Naive thymus-derived CD4-positive, alpha-beta T cell (primary cell): ENCODE measurements at places on chromosomes 1 and 21.

GRCh38 chr1:203066965-203067364, 18.8 kb downstream of the MYOG start:
- DNase-seq = no peak

DNA sequence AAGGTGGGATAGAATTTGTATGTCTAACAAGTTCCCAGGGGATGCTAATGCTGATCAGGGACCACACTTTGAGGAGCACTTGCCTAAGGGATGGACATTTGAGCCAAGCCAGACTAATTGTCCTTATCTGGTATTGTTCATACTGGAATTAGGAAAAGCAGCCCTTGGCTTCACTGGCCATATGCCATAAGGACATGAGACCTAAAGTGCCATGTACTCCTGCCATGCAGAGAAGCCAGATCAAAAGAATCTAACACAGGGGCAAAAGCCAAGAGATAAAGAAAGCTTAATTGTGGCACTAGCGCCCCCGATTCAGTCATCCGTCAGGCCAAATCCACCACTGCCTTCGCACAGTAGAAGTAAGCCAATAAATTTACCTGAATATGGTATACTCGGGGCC, 45.7 kb downstream of the RNF11 start:
- no peak for DNase-seq

GRCh38 chr1:31586376-31587327, 10.3 kb downstream of the TINAGL1 start:
- no peak for DNase-seq

- DNase-seq = no peak
These were observed 3.9 kb downstream of the PLA2G2D start for GRCh38 chr1:20115479-20115878.

DNA sequence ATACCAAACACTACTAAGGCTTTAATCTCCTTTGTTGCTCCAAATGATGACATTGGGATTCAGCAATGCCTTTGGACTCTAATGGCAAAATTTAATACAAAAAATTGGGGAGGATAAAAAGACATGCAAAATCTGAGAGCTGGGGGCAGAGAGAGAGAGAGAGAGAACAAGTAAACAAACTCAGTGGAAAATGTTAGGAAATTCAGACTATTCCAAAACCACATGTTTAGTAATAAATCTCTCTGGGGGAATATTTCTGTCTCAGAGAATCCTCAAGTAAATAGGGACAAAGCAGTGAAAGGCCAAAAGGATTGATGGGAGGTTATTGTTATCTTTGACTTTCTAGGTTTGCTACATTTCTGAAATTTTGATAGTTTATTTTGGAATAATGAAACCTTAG, 65.7 kb downstream of the PLA2G4A start:
- DNase-seq = no peak

GRCh38 chr1:63915121-63915520, 141.3 kb downstream of the ROR1 start:
- no peak for DNase-seq

GRCh38 chr1:7478142-7478790, 292.8 kb upstream of the VAMP3 start:
- DNase-seq = no peak

- DNase-seq = no peak
These were observed 57.2 kb downstream of the ST3GAL3 start for GRCh38 chr1:43764581-43764980.

DNA sequence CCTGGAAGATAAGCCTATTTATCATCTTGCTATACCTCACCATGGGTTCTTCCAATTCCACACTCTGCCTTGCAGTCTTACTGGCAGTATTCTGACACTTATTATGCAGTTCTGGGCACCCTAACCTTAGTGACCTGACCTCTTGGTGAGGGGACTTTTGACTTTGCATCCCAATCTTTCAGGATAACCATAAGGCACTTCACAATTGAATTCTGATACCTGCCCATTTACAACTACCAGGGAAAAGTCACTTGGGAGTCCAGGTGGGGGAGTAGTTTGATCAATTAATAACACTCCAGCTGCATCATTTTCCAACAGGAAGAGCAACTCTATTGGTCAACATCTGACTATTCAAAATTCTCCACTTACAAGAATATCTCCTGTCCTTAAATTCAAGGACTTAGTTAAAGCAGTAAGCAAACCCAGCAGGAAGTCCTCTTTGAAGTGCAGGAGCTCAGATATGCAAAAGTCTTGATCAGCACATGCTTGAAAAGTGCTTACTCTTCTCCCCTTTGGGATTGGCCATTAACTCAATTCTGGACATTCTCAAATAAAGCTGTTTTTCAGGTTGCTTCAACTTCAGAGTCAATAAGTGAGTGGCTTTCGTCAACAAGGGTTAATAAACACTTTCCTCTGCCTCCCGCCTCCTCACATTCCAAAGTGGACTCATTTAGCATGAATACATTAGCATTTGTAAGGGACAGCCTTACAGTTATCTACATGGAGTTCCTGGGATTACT, 177.4 kb upstream of the NRIP1 start:
- no peak for DNase-seq

GRCh38 chr1:15014516-15014915, 139.0 kb upstream of the TMEM51 start:
- DNase-seq = no peak

GRCh38 chr1:180921386-180921785, 8.7 kb downstream of the KIAA1614 start:
- no peak for DNase-seq

- DNase-seq = no peak
These were observed 13.0 kb upstream of the BATF3 start for GRCh38 chr1:212712451-212713303.

DNA sequence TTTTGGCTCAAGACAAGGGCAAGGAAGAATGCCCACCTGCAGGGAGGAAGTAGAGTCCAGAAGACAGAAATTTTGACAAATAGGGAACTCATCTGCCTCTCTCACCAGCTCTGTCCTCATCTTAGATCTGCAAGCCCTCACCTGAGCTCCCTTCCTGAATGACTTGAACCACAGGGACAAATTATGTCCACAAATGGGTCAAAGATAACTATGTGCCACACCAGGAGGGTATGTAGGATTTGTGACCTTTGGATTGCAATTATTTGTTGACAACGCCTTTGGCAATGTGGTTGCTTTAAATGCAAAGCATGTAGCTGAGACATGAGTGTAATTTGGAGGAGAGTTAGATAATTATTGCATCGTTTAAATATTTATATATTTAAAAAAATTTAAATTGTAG, 79.5 kb downstream of the GRIK1 start:
- no peak for DNase-seq

DNA sequence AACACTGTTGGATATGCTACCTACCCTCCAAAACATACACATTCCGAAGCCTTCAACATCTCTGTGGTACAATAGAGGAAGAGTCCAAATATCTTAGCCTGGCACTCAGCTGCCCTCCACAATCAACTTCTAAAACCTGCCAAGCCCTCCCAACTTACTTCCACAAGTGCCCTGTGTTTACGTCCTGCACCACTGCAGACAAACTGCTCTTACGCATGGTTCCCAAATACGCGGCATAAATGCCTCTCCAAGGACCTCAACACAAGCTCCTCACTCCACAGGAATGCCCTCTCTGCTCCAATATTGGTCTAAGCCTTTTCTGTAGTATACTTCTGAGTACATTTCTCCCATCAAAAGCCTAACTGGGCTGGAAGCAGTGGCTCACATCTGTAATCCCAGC, 6.8 kb downstream of the AK2 start:
- DNase-seq = no peak

DNA sequence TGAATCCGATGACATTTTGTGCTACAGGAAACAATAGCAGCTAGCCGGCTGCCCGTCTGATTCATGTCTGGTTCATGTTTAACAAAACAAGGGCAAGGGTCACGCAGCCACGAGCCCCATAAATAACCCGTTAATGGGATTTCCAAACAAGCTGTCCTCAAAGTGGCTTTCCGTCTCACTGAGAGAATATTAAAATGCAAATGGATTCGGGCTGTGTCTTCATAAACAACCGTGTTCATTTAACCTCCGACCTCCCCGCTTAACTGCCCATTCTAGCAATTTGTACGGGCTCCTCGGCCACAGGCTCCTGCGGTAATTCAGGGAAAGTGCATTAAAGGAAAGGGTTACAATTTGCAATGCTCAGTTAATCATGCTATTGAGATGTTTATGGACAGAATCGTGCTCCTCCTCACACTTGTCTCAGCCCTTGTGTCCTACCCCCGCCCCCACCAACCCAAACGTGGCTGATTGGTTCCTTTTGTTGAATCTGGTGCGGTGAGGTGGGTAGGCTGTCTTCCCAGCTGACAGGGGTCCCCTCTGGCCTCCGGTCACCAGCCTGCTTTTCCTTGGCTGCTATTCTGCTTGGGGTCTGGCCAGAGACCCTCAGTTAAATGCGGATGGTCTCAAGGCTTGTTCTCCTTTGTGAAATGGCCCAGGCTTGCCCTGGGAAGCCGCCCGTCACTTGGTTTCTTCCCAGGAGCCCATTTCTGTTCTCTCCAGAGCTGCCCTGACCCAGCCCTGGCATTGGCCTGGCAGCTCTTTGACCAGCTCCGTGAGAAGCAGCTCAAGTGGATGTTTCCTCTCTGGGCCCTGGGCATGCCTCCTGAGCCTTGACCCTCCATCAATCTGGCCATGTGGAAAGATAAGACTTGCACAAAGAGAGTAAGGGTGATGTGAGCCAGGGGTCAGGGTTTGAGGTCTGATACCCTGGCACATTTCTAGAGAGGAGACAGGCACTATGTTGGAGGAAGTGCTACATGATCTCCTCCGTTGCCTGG, 200.7 kb upstream of the POU3F1 start:
- DNase-seq = no peak

DNA sequence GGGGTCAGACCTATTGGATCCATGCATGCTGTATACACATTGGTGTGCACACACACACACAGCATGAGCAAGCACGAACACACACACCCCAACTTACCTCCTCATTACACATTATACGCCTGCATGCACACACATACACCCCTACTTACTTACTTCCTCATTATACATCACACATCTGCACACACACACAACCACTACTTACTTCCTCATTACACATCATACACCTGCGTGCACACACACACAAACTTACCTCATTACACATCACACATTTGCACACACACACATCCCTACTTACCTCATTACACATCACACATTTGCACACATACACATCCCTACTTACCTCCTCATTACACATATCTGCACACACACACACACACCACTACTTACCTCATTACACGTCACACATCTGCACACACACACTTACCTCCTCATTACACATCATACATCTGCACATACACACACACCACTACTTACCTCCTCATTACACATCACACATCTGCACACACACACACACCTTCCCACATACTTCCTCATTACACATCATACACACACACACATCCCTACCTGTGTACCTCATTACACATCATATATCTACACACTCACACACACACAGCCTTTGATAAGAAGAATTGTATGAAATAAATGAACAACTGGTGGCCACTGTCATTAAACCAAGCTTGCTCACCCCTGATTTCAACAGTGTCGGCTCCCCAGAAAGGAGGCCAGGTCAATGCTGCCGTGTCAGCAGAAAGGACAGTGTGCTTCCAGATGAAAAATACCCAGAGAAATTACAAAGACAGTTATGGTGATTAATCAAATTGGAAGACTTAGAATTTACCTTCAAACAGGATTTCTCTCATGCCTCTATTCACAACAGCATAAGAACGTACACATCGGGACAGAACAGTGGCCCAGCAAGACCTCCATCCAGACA, 117.8 kb downstream of the SETD4 start:
- DNase-seq = no peak

DNA sequence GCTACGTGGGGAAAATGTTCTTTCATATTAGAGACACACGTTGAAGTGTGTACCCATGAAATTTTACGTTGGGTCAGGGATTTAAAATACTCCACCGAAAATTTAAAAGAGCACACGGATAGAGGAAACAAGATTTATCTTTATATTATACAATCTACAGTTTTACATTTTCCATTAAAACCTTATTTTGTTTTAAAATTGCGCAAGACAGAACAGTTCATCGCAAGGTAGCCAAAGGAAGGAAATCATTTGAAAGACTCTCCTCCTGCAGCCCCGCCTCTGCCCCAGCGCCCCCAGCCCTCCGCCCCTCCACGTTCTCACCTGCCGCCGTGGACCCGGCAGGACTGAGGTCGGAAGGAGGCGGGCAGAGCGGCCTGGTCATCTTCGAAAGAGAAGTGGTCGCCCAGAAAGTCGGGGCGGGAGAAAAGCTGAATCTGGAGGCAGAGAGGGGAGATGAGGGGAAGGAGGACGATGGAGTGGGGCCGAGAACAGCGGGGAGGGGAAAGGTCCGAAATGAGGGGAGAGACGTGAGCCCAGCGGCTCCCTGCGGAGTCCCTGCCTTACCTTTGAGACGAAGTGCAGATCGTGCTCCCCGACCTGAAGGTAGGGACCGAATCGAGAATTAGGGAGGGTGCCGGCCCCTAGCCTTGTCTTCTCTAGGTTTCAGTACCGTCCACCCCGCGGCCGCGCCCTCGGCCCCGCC, 18.0 kb downstream of the CRYBG2 start:
- DNase-seq = no peak

- DNase-seq = no peak
These were observed 194.6 kb upstream of the RRP15 start for GRCh38 chr1:218090459-218090858.

DNA sequence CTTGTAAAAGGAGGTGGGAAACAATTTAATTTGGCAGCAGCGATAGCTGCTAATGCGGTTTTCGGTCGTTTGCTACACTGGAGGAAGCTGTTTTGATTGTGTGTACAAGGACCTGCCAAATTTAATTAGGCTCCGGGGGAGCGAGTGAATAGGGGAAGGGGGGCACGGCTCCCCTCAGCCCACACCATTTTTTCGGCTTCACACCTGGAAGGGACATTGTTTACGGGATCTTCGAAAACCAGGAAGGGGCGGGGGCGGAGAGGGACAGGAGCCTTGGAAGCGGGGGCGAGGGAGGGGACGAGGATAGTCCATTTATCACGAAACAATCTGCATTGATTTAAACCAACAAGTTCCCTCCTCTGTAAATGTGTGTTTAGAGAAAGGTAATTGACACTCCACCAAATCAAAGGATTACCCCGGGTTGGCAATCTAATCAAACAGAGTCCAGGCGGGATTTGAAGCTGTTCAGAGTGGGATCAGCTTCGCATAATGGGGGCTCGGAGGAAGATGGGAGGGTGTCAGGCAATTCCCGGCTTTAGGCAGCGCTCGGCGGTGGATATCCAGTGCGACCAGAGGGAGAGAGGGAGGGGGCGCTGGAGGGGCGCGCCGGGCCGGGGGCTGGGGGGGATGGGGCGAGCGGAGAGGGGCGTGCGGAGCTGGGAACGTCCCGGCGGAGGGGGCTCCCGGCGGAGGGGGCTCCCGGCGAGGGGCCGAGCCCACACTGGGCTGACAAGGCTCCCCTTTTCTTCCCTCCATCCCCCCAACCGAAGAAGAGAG, 9.8 kb downstream of the PAX7 start:
- DNase-seq = no peak

- no peak for DNase-seq
These were observed 597.3 kb downstream of the PTPRU start for GRCh38 chr1:29833581-29833980.

- no peak for DNase-seq
These were observed 105.7 kb downstream of the AK5 start for GRCh38 chr1:77387553-77387952.

DNA sequence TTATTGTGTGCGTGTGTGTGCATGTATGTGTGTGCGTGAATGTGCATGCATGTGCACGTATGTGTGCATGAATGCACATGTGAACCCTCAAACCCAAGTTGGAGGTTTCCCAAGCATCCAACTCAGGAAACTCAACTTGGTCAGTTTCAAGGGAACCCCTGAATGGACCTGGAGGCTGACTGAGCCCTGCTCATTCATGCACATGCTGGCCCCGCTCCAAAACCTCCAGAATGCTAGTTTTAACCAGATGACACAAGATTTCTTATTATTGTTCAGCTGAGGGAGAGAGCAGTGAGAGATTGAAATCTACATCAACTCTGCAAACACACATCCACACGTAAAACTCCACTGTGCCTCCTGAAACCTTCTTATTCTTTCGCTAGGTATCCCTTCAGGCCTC, 104.4 kb downstream of the OMA1 start:
- DNase-seq = no peak
